ENCODE measurements at places on chromosomes 13 and 19.

GRCh38 chr13:33249066-33249465 is 36.5 kb downstream of the STARD13 start:
- no peak for DNase-seq

DNA sequence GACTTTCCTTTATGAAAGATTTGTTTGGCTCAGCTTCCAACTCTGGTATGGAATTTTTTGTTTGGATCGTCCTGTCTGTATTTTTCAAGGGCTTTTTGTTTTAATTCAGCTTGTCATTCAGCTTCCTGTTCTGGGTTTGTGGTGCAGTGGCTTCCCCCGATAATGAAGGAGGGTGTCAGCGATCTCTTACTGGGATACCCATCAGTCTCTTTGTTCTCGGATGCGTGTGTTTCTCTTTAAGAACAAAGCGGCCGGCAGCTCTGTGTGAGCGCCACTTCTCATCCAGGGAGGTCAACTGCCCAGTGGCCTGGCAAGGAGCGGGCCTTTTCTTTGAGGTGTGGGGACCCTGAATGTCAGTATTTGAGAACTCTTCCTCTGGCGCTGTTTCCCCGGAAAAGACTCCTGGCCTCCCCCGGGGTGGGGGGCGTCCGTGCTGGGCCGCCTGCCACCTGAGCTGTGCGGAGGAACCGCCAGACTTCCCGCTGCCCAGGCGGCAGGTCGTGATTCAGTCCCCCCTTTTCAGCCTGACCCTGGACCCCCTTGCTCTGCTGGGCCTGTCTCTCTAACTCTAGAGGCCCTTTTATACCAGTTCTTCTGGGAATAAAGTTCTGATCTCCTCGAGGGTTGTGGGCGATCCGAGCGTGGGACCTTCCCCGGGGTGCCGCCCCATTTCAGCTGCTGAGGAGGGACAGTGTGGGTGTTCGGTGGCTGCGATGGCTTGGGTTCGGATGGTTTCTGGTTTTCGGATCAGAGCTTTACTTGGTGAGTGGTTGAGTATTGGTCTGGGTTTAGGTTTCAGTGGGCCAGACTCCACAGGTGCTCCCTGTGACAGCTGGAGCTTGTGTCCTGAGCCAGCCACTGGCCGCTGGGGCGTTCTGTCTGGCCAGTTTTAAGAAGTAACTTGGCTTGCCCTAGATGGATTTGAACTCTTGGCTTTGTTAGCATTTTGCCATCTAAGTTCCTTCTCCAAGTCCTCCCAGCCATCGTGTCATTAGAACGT is 3.4 kb downstream of the SF3A2 start:
- peak; percentile 40 for DNase-seq

- DNase-seq, result no peak
These were observed 65.2 kb upstream of the ZNF599 start for GRCh38 chr19:34838248-34838647.

DNA sequence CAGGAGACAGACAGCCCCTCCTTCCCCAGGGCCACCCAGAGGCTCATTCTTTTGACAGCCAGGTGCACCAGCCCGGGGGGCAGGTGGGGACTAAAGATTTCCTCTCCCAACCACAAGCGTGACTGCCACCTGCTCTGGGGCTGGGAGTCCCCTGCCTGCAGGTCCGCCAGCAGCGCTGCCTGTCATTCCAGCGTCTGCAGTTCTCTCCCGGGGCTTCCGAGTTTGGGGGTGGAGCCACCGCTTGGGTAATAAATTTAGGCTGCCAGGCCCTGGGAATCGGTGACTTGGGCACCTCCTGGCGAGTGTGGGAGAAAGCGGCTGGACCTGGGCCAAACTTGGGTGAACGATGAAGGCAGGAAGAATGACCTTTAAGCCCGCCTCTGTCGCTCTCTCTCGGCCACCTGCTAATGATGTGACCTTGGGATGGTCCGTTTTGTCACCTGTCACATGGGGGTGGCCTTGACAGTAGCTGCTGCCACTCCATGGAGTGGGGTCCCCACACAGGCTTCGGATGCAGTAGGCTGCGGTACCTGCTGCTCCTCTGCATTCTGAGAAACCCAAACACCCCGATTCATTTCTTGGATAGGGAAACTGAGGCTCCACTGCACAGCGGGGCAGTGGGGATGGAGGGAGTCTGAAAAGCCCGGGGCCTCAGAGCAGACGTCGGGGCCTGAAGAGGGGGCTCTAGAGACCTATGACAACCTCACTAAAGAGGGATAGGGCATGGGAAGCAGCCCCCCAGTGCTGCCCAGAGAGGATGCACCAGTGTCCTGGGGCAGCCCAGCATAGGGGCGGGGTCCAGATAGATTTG is 12.8 kb downstream of the FUT6 start:
- DNase-seq, result no peak

DNA sequence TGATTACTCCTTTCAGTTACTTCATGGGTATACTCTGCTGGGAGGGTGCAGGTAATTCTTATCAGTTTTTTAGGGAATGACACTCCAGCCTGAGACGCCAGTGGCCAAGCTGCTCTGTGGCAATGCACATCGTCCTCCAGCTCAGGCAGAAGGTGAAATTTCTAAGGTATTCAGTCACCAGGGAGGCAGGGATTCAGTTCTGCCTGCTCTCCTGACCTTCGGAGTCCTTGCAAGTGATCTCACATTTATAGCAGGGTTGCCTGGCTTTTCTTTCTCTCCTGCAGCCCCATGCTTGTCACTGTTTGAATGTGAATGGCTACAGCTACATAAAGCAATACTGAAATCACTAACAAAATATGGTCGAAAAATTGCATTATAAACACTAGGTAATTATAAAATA is 1447.5 kb downstream of the EFNB2 start:
- DNase-seq, result no peak

GRCh38 chr19:10603084-10603872 is 16.2 kb upstream of the AP1M2 start:
- peak; percentile 64 for DNase-seq

GRCh38 chr13:50513300-50513877 is 330.1 kb downstream of the DLEU7 start:
- DNase-seq, result no peak

GRCh38 chr13:26656919-26657318 is 99.4 kb downstream of the WASF3 start:
- no peak for DNase-seq

DNA sequence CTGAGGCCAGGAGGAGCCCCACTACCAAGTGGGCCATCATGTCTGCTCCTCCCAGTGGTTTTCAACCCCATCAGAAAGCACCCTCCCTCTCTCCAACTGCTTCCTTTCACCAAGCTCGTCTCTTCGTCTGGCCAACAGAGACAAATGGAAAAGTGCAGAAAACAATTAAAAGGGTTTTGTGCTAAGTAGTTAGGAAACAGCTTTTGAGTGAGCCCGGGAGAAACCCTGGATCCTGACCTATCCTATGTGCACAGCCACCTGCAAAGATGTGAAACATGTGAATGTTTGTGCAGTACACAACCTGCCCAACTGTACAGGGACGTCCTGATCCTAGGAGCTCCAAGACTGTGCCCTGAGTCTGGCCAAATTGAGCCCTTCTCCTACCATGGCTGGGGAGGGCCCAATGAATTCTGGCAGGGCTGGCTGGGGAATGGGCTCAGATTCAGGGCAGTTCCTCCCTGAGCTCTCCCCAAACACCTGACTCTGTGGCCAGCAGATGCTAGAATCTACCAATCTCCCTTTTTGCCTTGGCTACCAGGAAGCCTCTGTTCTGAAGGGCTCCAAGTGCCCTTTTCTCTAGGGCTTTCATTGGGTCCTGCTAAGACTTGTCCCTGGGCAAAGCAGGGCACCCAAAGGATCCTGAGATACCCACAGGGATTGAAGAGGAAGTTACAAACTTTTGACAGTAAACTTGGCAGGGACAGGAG is 7.9 kb downstream of the TLE5 start:
- no peak for DNase-seq

GRCh38 chr19:15871570-15871969 is 26.3 kb downstream of the CYP4F2 start:
- no peak for DNase-seq

DNA sequence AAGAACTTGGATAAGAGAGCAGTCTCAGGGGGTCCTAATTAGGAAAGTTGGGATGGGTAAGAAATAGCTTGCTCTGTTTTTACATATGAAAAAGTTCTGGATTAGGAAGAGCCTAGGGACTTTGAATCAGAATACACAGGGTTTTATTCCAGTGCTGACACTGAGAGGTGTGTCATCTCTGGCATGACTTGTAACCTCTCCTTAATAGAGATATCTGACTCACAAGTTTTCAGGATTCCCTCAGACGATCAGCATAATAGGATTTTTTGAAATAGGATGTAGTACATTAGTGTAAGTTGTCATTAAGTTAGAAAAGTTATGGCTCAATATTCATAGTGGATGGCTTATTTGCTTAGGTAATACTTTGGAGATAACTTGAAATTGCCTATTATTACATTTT is 555.2 kb upstream of the MIR17HG start:
- no peak for DNase-seq

DNA sequence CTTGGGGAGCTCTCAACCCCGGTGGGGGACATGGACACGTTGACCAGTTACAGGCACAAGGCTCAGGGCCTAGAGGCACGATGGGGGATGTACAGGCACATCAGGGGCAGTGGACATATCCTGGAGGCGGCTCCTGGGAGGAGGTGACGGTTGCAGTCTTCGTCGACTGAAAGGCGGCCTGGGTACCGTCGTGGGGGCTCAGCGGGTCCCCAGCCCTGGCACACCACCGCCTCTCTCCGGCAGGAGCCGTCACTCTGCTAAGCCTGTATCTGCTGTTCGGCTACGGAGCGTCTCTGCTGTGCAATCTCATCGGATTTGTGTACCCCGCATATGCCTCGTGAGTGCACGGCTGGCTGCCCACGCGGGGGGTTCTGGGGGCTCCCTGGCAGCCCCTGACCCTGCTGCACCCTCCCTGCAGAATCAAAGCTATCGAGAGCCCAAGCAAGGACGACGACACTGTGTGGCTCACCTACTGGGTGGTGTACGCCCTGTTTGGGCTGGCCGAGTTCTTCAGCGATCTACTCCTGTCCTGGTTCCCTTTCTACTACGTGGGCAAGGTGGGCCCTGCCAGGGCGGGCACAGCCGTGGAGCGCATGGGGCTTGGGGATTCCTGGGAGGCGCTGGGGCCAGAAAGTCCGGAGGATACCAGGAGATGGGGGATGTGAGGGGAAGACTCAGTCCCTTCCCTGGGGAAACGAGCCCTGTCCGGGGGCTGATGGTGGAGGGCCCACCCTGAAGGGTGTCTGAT is 4.2 kb downstream of the REEP6 start:
- no peak for DNase-seq

GRCh38 chr19:32330213-32330857 is 15.1 kb upstream of the ZNF507 start:
- no peak for DNase-seq

GRCh38 chr19:13869281-13869680 is 7.7 kb upstream of the NANOS3 start:
- DNase-seq, result no peak

- no peak for DNase-seq
These were observed 752.5 kb upstream of the SLITRK5 start for GRCh38 chr13:86918682-86919081.

GRCh38 chr19:11405846-11406643 is 13.1 kb downstream of the RGL3 start:
- peak; percentile 21 for DNase-seq

DNA sequence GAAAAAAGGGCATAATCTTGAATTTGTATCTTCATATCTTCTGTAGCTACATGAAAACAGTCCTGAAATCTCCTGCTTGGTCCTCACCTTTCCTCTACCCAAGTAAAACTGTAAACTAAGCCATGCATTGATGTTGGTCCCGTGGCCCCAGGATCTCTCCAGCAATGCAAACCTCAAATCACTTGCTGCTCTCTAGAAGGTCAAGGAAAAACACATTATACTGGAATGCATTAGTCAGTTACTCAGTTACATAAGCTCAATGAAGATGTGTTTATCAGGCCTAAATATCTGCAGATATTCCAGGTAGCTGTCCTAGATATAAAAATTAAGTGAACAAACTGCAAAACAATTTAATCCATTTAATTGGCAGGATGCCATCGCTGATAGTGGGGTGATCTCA is 261.8 kb downstream of the ABCC4 start:
- DNase-seq, result no peak

DNA sequence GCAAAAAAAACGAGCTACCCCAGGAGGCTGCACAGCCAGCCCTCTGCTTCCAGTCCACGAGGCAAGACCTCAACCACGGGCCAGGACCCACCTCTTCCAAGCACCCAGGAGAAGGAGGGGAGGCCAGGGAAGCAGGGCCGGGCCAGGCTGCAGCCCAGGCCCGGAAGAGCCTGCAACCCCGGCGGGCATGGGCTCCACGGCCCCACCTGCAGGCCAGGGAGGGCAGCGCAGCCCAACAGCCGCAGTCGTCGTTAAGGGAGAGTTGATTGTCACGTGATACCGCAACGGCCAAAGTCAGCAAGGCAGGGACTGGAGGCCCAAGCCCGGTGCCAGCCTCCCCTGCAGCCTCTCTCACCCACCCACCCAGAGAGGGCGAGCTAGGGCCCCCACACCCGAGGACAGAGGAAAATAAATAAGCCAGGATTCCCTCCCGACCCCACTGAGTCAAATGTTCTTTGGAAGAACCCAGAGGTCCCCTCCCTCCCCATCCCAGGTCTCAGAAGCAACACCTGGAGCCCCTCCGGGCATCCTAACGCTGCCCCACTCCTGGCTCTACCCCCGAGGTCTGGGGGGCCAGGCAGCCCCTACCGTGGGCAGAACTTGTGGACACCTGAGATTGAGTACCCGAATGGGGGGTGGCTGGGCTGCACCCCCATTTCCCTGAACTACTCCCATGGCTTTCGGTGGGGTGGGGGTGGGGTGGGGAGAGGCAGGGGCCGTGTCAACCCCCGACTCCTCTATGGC is 5.2 kb upstream of the REXO1 start:
- peak; percentile 91 for DNase-seq

DNA sequence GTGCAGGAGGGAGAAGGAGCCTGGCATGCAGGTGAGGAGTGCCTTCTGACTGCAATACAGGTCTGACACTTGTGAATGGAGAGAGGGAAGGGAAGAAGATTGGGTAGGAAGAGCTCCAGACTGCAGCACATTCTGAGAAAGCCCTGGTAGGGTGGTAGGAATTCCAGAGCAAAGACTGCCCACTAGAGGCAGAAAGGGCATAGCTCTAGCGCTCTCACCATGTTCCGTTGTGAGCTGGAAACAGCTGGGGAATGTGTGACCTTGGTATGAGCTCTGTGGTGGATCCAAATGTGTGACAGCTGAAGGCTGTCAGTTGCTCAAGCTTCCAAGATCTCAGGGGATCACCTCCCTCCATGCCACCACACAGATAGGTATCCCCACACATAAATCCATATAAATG is 2.9 kb upstream of the MTUS2 start:
- DNase-seq, result no peak

DNA sequence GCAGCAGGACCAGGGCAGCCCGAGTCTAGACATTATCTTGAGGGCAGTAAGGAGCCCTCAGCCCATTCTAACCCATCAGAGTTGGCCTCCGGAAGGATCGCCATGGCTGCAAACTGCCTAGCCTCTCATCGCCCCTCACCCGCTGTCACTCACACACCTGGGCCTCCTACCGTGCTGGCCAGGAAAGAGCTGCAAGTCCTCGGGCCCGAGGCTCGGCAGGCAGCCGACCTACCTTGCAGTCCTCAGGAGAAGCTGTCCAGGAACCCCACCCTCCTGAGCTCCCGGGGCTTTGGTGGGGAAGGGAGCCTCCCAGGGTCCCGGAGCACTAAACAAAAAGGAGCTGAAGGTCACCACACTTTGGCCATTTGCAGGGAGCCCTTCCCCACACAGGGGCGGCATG is 46.8 kb downstream of the CCNE1 start:
- DNase-seq, result no peak
